ENCODE measurements at places on chromosomes 1 and 21. TPM values are rescaled to one million over a fixed set of nuclear protein-coding genes. Genes with fewer than 3 reads are reported as not detected.

The AJAP1 gene
- 0.31 TPM for polyA plus RNA-seq

The LRRC71 gene
- not detected for polyA plus RNA-seq

The CDC42SE1 gene
- polyA plus RNA-seq = 49.2 TPM

The CCDC24 gene
- 14.6 TPM for polyA plus RNA-seq

The MCOLN3 gene
- polyA plus RNA-seq = 1.00 TPM

The CFAP45 gene
- polyA plus RNA-seq = 0.31 TPM

The HLX gene
- 1.7 TPM for polyA plus RNA-seq

The SELP gene
- 2.3 TPM for polyA plus RNA-seq

The FALEC gene
- 0.93 TPM for polyA plus RNA-seq

The FCER1G gene
- polyA plus RNA-seq = 50.6 TPM

The DNM3 gene
- 2.6 TPM for polyA plus RNA-seq

The OR2T2 gene
- polyA plus RNA-seq = not detected

The NTNG1 gene
- polyA plus RNA-seq = not detected

The GLMN gene
- 13.8 TPM for polyA plus RNA-seq

The COL8A2 gene
- polyA plus RNA-seq = 5.0 TPM

The S100A5 gene
- polyA plus RNA-seq = not detected

The TTC22 gene
- polyA plus RNA-seq = 26.1 TPM
